ENCODE measurements at places on chromosomes 13 and 19.

DNA sequence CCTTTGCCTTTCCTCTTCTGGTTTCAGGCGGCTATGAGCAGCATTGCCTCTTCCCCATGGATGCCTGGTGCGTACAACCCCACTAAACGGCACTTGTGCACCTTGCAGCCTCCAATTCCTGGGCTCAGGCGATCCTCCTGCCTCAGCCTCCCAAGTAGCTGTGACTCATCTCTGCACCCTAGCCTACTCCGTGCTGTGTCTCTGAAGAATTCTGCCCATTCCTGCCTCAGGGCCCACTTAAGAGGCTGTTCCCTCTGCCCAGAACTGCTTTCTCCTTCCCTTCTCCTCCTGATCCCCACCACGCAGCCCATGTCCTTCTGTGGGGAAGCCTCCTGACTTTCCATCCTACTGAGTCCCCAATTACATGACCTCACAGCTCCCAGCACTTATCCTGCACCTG, 142.2 kb upstream of the ZNF507 start:
- no peak for DNase-seq

GRCh38 chr13:111161601-111162600, 46.8 kb downstream of the ARHGEF7 start:
- no peak for DNase-seq

DNA sequence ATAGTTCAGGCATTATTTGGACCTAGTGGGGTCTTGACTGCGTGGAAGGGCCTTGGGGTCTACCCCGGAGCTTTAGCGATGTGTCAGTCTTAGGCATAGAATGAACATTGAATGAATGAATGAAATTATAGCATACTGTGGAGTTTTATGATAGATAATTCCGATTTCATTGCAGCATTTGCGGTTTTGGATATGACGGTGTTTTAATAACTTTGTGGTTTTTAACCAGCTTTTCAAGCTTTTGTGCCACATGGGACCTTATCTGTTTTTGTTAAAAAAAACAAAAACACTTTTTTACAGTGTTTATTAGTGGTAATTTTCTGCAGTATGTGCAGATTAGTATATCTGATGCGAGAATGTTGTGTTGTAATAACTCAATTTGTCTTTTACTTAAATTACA, 696 bp downstream of the NUP58 start:
- DNase-seq, result no peak

GRCh38 chr19:7199613-7200533, 94.3 kb downstream of the INSR start:
- no peak for DNase-seq

Data from fibroblast of pulmonary artery (primary cell).